ENCODE measurements at places on chromosomes 7 and 10.

GRCh38 chr10:98474628-98475027, 27.9 kb upstream of the HPS1 start:
- DNase-seq: no peak

DNA sequence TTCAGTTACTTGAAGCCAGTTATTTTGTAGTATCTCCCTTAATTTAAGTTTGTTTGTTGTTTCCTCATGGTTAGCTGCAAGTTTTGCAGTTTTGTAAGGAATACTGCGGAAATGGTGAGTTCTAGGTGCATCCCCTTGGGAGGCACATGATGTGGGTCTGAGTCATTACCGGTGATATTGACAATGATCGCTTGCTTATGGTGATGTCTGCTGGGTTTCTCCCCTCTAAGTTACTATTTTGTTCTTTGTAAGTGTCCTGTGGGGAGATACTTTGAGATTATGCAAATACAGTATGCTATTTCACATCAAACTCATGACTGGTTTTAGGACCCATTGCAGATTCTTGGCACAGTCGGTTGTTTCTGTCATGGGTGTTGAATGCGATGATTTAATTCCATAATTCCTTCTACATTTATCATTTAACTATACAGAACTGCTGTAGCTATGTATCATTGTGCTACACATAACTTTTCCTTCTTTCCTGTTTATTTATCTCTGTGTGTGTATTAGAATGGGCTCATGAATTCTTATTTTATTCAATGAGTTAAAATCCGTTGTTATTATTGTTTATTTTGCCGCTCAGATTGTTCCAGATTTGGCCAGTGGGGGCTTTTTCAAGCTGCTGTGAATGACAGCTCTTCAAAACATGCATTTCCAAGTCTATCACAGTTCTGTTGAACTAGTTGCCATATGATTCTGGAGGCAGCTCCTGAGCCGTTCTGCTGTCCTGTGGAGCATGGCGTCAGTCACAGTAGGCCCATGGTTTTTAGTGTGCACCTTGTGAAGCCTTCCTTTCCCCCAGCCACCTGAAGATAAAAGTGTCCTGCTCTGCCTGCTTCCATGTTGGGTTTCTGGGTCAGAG, 18.4 kb downstream of the TSPAN14 start:
- peak; percentile 87 for DNase-seq

DNA sequence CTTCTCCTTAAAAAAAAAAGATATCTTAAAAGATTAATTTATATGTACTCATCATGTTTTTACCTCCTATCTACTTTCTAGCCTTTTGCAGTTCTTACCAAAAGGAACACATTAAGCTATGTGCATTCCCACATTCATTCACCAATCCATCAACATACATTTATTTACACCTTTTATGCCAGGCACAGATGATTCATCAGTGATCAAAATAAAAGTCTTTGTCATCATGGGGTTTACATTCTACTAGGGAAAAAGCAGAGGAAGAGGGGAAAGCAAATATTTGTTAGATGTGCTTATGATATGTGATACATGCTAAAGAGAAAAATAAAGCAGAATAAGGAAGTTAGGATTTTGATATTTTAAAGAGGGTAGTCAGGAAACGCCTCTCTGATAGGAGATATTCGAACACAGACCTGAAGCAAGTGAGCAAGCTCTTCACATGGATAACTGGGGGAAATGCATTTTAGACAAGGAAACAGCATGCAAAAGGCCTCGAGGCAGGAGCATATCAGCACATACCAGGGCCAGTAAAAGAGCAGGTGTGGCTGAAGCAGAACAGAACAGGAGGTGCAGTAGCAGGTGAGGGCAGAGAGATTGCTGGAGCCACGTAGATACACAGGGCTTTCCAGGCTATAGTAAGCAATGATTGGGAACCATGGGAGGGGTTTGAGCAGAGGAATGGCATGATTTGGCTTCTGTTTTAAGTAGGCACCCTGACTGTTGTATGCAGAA, 67.4 kb downstream of the REEP3 start:
- DNase-seq: peak; percentile 28

DNA sequence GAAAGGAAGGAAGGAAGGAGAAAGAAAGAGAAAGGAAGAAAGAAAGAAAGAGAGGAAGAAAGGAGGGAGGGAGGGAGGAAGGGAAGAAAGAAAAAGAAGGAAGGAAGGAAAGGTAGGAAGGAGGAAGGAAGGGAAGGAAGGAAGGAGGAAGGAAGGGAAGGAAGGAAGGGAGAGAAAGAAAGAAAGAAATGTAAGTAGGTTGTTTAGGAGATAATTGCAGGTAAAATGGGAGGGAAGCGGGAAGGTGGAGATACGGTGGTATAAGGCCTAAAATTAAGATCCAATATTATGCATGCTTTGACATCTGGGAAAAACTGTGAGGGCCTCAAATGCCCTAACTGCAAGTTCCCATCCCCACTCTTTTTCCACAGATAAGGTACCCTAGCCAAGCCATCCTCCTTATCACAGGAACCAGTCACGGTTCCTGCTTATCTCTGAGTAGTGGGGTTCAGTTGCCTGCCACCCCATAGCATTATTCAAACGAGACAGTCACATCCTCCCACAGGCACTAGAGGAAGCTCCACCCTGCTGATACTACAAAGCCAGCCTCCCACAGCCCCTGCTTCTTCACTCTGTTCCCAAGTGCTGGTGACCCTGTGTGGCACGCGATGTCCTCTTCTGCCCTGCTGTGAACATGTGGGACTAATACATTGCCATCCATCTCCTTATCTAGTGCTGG, 28.7 kb downstream of the ST8SIA6 start:
- no peak for DNase-seq

- no peak for DNase-seq
Observed at GRCh38 chr7:2980401-2981102, 63.1 kb downstream of the CARD11 start.

GRCh38 chr7:46775020-46775419, 806.9 kb downstream of the TNS3 start:
- no peak for DNase-seq

DNA sequence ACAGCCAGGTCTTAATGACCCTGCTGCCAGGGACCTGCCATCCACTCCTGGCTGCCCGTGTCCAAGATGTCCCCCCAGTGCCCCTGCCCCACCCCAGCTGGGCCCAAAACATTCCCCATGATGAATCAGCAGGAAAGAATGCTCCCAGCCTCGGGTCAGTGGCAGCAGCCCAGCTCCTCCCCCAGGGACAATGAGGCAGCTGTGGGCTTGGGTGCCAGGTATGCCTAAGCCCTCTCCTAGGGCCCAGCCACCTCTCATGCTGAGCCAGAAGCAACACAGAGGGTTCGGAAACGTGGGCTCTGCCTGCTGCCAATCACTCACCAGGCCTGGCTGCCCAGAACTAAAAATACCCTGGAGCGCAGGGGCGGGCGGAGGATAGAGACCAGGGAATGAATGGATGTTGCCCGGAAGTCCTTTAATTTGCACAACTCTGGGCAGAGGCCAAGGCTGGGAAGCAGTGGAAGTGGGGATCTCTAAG, 1.5 kb upstream of the LOXL4 start:
- peak; percentile 92 for DNase-seq

DNA sequence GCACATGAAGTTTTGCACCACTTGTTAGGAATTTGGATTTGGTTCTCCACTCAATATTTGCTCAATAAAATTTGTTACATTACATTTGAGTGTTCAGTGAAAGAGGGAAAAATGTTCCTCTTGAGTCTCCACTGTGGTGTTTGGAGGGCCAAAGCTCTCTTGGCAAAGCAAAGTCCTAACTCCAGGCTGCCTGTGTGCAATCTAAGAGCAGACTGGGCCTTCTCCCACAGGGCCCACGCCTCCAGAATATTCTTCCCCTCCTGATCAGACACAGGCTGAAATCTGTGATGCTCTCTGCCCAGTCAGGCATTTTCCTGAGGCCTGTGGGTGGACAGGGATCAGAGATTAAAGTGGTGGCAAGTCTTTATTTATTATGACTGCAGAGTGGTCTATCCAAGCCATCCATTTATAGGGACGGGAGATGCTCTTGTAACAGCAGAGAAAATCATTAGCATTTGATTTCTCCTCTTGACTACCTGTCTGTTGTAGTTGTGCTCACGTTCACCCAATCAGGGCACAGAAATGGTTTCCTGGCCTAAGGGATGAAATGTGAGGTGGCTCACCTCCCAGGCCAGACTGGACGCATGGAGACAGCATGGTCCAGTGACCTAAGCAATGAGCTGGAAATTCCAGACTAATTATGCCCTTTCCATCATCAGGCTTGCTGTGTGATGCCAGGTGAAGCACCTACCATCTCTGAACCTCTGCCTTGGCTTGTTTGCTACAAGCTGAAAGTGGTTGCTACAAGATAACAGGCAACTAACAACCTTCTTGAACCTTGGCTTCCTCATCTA, 147.1 kb upstream of the NRBF2 start:
- no peak for DNase-seq

DNA sequence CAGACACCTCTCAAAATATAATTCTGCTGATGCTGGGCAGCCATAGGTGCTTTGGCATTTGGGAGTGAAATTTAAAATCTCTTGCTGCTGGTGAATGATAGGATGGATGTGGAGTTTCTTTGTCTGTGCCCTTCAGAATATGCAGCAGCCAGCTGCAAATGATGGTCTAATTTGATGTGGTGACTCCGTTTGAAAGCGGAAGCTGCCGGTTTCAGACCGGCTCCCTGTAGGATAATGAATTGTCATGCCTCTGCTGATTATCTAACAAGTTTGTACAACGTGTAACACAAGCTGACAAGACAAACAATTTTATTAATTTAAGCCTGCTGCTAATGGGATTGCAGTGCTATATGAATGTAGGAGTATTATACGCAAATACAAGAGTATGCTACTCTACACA, 103.5 kb downstream of the SND1 start:
- DNase-seq: no peak

DNA sequence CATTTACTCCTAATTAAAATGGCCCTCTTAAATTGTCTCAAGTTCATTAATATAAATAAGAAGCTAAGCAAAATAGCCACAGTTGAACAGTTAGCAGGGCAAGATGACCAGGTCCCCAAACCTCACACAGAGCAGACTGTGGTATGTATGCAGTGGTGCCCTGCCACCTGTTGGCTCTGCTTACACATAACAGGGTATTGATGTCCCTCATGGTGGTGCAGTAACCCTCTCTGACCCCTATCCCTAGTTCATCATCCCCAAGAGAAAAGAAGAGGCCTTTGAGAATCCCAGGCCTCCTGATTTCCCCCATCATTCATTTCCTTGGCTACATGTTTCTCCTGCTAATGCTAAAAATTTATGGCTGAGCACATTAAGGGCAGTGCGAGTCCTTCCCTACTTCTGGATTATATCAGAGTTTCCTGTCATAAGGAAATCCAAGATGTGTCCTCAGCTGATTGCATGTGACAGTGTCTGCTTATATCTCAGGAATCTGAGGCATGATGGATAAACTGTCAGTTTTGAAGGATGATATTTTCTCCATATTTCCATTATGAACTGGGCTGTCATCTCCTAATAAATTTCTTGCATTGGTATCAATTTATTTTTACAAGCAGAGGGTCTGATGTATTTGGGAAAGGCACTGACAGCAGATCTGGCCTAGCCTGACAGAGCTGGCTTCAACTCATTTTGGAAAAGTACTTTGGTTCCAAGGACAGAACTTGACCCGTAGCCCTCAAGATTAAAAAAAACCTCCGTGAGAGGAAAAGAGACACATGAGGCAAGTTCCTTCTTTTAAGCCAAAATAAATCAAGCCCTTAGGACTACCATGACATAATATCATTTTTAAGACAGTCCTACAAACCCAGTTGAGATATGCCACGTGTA, 880.6 kb downstream of the LRMDA start:
- peak; percentile 34 for DNase-seq

DNA sequence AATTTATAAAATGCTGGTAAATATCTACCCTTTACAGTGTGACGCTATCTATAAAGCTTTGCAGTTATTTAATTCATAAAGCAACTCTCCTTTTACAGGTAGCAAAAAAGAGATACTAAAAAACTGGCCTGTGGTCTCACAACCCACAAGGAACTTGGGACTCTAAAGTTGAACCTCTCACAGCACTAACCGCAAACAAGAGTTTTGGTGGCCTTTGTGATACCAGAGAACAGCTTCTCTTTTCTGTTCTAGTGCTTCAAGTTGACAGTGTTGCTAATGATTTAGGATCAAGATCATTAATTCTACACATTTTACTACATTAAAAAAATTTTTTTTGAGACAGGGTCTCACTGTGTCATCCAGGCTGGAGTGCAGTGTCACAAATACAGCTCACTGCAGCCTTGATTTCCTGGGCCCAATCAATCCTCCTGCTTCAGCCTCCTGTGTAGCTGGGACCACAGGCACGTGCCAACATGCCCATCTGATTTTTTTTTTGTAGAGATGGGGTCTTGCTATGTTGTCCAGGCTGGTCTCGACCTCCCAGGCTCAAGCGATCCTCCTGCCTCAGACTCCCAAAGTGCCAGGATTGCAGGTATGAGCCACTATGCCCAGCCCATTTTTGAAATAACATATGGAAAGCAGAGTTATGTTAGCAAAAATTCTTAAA, 56.0 kb upstream of the ST8SIA6 start:
- no peak for DNase-seq

GRCh38 chr10:42952349-42952748, 124.5 kb upstream of the RET start:
- peak; percentile 11 for DNase-seq

DNA sequence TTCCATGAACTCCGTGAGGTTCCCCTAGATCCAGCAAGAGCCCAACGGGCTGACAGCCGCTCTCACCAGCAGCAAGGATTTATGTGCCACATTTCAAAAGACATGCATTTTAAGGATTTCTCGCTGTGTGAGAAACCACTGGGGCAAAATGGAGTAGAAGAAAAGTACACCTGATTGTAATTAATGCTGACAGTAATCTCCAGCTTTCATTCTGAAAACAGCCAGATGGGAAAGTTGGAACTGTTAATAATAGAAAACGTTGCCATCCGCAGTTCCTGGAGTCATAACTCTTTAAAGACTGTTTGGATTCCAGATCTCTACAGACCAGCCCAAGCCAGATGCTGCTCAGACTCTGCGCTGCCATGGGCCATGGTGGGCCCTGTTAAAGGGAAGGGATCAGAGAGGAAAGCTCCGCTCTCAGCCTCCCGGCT, 216.9 kb upstream of the GLI3 start:
- DNase-seq: no peak

GRCh38 chr10:73771722-73772280, 10.0 kb upstream of the CHCHD1 start:
- peak; percentile 15 for DNase-seq

DNA sequence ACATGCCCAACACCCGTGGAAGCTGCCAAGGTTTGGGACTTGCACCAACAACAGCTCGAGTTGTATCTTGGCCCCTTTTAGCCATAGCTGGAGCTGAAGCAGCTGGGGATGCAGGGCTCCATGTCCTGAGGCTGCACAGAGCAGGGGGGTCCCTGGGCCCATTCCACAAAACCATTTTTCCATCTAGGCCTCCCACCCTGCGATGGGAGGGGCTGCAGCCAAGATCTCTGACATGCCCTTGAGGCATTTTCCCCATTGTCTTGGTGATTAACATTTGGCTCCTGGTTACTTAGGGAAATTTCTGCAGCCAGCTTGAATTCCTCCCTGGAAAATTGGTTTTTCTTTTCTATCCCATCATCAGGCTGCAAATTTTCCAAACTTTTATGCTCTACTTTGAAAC, 637.8 kb upstream of the VSTM2A start:
- no peak for DNase-seq

GRCh38 chr10:99742254-99742653, 10.2 kb downstream of the CUTC start:
- peak; percentile 63 for DNase-seq

- DNase-seq: peak; percentile 58
Observed at GRCh38 chr7:111741811-111742240, 179.5 kb upstream of the IMMP2L start.
